Foreskin keratinocyte (primary cell): ENCODE measurements at places on chromosomes 2 and 18. TPM values are rescaled to one million over a fixed set of nuclear protein-coding genes. Genes with fewer than 3 reads are reported as not detected.

Gene ALK
- total RNA-seq = not detected in 2 replicates

Gene PSTPIP2
- 26.5 and 31.4 TPM in 2 replicates for total RNA-seq

Gene EFEMP1
- 109 and 182 TPM in 2 replicates for total RNA-seq

Gene CROCC2
- total RNA-seq = not detected in 2 replicates

Gene DPP4
- total RNA-seq = 0.99 and 2.8 TPM in 2 replicates

Gene FBXO15
- 0.51 and 0.56 TPM in 2 replicates for total RNA-seq

DNA sequence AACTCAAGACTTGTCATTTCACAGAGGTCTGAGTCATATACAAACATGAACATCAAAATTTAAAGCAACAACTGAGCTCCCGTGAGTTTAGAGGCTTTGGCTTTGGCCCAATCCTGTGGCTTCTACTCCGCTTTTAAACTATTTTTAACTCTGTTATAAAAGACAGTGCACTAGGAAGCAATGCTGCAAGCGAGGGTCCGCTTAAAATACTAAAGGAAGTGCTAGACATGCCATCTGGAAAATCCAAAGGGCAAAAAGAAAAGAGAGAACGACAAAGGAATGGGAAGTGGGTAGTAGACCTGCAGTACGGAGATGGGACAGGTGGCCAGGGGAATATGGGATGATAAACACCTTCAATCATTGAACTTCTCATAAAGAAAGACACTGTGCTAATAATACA lies 37.4 kb upstream of the MYT1L start:
- no peak for DNase-seq

DNA sequence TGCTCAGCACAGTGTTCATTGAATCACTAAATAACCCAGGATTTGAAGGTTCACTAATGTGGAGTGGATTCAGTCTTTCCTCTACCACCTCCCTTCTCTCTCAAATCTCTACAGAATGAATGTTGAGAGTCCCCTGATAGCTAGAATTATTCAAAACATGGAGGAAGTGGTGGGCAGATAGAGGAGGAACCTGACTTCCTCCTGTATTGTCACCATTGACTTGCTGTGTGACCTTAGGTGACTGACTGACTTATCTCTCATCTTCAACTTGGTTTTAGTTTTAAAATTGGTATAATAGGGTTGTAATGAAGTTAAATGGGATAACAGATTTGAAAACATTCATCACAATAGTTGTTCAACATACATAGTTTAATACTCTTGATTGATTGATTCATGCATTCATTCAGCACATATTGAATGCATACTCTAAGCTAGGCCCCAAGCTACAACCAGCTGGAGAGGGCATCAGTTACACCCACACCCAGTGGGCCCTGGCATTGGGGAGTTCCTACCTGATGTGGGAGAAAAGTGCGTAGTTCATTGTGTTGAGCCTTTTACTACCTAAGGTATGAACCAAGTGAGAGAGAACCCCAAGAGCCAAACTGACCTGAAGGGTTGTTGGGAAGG lies 96.0 kb downstream of the WDR7 start:
- DNase-seq = no peak

DNA sequence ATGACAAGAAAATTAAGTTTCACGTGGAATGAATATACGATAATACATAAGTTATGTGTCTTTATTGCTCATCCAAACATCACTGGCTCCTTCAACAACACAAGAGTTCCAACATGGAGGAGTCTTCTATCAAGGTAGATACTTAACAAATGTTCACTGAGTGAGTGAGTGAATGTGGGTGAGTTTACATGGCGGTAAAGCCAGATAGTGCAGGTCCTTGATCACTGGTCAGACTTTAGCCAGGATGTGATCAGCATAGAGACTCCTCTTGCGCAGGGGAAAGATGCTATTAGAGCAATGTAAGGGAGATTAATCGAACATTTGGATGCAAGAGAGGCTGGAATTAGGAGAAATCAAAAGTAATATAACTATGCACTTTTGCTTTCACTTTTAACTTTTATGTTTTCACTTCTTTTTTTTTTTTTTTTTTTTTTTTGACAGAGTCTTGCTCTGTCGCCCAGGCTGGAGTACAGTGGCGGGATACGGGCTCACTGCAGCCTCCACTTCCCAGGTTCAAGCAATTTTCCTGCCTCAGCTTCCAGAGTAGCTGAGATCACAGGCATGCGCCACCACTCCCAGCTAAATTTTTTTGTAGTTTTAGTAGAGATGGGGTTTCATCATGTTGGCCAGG lies 249.0 kb upstream of the ID2 start:
- DNase-seq = no peak

DNA sequence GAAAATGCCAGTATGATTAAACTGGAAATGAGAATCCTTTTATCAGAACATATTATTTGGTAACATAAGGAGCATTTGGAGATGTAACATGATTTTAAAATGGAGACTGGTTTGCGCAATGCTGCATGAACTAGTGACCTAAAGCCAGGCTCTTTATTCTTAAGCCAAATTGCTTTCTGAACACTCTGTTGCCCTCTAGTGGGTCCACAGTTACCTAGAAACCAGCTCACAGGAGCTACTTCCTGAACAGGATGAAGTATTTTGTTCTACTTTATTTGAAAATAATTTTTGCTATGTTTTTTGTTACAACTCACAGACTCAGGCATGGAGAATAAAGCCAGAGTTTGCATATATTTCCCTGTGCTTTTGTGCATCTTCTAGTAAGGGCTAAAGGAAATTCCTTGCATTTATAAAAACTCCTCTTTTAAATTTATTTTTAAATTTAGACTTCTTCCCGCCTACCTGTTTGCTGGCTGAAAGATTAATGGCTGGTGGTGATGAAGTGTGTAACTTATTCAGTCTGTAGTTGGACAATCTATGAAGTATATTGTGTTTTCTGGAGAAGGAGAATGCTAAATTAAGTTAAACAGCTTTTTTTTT lies 146.7 kb downstream of the PARD3B start:
- peak; percentile 32 for DNase-seq

DNA sequence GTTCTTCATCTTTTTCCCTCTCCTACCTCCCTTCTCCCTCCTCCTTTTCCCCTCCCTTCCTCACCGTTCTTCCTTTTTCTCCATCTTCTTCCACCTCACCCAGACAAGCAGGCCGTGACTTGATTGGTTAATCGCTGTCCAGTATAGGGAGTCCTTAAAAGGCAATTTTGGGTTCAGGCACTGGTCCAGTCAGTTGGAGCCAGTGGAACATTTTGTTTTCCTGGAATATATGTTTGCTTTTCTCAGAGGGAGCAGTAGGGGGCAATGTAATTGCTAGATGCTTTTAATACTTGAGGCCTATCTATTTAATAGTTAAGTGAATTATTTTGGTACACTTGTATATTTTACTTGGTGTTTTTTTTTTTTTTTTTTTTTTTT lies 15.0 kb downstream of the ELAC1 start:
- DNase-seq = no peak

DNA sequence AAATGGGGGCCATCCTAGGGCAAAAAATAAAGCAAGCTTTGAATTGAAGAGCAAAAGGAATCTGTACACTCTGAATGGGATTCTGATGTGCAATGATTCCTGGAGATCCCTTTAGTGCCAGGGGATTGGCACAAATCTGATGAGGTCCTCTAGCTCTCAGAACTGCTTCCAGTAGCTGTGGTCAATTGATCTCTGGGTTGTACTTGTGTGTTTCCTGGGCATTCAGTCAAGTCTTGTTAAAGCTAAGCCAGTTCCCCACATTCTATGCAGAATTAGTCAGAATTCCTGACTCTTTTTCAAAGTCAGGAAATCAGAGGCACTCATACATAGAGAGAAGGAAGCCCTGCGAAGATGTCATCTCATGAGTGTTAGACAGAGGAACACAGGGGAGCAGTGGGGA lies 161.3 kb downstream of the DNER start:
- DNase-seq = no peak

DNA sequence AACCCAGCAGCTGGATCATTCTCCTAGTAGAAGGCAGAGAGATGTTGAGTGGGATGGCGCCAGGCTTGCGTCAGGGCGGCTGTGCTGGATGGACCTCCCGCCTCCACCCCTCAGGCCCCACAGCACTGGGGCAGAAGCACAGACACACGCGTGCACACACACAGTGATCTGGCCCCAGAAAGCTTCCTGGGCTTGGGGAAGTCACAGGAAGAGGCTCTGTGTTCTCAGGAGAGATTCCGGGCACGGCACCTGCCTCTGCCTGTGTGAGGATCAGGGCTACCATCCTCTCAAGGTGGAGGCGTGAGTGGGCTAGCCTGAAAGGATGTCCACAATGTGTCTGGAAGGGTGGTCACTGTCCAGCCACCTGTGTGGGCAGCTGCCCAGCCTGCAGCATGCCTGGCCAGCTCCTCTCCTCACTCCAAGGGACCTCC lies 229.8 kb upstream of the HS6ST1 start:
- no peak for DNase-seq

DNA sequence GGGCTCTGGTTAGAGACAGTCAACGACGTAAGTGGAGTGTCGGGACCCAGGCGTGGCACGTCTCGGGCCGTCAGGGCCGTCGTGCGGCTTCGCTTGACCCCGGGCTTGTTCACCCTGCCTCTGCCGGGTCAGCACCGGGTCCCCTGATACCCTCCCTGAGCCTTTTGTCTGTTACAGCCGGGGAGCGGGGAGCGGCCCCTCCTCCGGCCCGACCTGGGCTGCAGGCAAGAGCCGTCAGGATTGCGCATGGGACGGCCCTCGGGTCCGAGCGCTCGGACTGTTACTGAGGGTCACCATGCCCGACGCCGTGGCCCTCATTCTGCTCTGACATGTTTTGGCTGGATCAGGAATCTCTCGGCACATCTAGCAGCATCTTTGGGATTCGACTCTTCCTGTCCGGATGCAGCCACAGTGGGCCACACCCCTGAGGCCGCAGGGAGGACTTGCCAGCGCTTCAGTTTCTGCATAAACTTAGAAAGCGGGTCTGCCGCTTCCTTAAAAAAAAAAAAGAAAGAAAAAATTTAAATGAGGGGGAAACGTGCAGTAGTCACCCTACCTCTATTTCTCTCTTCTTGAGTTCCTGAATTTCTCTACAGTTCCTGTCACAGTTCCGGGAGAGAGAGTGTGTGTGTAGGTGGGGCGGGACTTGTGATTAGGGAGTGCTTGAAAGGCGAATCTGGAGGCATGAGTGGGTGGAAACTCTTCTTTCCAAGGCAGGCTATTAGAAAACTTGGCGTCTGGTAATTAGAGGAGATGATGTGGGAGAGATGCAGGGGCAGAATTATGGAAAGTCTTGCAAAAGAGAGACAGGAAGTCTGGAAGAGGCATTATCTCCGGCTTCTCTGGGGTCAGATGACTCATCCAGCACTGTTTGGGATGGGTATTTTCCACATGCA lies 909 bp downstream of the TMEM87B start:
- peak; percentile 80 for DNase-seq

DNA sequence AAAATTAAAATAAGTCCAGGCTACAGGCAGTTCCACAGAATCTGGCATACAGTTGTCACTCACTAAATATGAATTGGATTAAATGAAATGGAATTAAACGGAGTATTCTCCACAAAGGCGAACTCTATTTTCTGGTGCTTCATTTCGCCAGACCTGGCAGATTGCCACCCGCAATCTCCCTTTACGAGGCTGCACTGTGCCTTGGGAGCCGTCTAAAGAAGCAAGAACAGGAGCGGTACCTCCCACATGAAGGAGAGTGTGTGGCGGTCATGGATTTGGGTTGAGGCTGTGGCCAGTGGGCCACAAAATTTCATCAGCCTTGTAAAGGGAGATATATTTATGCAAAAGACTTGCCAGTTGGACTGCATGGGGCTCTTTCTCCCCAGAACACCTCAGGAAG lies 151.0 kb downstream of the OSR1 start:
- no peak for DNase-seq

DNA sequence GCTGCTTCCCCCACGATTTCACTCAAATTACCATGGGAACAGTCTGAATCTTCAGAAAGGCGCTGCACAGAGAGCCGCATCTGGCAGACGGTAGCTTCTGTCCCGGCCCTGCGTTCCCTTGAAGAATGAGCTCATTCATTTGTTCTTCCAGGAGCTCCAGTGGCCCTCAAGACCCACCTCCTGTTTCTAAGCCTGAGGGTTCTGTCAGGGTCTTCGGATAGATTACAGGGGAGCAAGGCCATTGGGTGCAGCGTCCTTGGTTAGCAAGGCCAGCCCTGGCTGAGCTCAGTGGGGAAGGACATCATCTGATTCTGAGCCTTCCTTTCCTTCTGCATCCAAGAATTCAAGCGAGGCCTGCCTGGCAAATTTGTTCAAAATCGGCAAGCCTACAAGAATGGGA lies 111.9 kb downstream of the PDCL3 start:
- no peak for DNase-seq

DNA sequence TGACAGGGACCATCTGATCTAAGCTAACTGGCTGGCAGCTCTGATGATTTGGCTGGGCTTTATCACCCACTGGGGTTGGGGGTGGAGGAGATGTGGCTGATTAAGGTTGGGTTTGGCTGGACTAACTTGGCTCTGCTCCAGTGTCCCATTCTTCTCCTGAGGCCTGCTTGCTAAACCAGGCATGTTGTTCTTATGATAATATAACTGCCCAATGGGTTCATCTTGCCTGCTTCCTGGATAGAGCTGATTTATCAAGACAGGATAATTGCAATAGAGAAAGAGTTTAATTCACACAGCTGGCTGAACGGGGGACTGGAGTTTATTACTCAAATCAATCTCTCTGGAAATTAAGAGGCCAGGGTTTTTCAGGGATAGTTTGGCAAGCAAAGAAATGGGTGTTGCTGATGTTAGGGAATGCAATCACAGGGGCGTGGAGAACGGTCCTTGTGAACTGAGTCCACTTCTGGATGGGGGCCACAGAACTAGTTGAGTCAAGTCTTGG lies 150.4 kb downstream of the PTH2R start:
- no peak for DNase-seq

- no peak for DNase-seq
Measured at GRCh38 chr18:57940166-57940660, 103.8 kb upstream of the NEDD4L start.

DNA sequence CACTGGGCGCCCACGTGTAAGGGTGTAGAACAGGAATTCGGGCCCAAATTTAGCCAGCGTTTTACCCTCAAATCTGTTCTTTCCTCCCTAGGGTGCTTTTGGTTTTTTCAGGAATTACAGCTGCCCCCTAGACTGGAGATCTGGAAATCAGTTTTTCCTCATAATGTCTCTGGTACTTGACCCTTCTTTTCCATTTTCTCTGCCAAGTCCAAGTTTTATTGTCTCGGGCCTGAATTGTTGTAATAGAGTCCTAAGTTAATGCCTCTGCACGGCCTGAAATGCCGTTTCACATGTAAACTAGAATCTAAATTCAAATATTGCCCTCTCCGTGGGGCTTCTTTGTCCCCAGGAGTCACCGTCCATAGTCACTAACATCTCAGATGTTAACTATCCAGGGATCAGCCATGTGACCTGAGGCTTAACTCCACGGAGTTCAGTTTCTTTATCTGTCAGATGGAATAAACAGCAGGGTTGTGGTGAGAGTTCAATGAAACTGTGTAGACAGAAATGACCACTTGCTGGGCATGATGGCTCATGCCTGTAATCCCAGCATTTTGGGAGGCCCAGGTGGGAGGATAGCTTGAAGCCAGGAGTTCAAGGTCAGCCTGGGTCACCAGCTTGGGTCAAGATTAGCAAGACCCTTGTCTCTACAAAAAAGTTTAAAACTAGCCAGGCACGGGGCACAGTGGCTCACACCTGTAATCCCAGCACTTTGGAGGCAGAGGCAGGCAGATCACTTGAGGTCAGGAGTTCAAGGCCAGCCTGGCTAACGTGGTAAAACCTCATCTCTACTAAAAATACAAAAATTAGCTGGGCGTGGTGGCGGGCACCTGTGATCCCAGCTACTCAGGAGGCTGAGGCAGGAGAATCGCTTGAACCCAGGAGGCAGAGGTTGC lies 12.7 kb upstream of the CABLES1 start:
- DNase-seq = no peak
